ENCODE measurements at places on chromosomes 3 and 15.

DNA sequence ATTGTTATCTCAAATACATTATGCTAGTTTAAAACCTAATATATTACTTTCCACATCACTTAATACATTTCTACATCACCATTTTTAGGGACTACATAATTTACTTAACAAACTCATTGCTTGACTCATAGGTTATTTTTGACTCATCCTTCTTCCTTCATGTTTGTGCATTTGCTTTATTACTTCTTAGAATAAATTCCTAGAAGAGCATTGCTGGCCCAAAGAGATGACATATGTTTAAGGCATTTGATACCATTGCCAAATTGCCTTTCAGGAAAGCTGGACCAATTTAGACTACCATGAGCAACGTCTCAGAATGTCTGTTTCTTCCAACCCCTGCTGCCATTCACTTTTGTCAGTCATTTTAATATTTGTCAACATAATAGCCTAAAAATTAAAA is 905.8 kb downstream of the IGSF11 start:
- DNase-seq, result no peak

DNA sequence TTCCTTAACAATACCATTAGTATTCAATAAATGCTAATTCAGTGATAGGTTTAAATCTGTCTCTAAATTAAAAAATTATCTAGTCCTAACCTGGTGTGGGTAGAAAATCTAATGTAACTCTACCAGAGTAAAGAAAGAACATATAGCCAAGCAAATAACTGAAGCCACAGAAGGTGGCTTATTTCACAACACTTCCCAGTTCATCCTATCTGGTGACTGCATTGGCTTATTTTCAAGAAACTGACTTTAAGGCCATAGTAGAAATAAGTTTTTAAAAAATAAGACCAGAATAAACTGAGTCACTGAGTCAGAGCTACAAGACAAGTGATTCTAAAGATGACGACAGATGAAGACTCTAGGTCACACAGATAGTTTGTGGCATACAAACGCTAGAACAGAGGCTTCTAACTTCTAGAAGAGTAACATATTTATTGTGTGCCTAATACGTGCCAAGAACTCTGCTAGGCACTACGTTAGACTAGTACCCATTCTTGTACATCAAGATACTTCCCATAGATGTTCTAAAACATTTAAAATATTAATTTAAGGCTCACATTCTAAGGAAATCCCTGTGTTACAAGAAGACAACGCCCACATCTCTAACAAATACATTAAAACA is 25.9 kb downstream of the TMCC1 start:
- DNase-seq, result no peak

DNA sequence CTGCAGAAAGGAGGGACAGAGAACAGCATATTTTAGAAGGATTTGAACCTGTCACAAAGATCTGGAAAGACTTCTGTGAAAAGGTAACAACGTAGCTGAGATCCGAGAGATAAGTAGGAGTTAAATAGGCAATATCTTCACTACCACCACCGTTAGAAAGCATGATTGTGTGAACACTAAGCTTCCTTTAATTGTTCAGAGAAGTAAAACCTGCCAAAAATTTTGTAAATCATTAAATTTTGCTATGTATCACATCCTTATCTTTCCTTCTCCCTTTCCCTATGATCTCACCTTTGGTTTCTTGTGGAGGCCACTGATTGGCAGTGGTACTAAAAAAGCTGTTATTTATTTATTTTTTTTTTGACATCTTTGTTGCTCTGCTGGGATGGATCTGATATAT is 346.9 kb downstream of the NLGN1 start:
- DNase-seq, result no peak

DNA sequence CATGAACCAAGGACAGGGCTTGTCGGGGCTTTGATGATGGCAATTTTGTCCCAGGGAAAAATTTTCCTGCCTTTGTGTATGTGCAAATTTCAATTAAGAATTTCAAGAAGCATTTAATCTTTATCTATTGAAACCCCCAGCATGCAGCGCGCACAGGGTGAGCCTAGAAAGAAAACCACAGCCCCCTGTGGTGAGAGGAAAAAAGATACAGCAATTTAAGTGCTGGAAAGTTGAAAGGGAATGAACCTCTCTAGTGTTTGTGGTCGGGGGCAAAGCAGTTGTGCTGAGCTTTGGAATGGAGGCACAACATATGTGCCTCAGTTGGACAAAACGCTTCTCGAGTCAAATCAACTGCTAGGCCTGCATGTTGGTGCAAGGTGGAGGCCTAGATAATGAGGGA is 111.8 kb upstream of the C15orf61 start:
- DNase-seq, result no peak

DNA sequence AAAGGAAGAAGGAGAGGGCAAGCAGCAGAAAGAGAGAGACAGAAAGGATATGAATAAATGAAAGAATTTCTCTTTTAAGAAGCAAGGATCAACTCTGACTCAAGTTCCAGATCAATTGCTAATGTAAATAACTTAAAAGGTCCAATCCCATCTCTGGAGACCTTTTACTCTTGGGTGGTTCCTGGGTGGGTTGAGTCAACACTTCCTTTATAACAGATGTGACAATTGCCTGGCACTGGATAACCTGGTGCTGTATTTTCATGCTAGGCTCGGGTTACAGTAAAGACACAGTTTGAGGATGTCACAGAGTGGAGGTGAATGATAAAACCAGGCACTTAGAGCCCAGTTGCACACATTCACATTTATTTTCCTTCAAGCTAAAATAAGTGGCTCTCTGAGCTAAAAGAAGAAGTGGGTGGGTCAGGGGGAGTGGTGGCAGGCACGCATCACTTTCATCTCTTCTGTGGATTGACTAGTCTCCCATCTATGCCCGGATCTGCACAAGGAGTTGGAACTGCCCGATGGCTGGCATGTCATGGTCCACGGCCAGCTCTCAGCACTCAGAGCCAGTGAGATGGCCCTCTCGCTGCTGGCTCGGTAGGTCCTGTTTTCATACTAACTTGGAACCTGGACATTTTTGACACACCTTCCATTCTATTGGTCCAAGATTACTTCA is 465.8 kb downstream of the FOXP1 start:
- no peak for DNase-seq

GRCh38 chr3:123050666-123051065 is 16.2 kb upstream of the PDIA5 start:
- no peak for DNase-seq

GRCh38 chr15:53397041-53397616 is 362.3 kb downstream of the WDR72 start:
- DNase-seq, result no peak

DNA sequence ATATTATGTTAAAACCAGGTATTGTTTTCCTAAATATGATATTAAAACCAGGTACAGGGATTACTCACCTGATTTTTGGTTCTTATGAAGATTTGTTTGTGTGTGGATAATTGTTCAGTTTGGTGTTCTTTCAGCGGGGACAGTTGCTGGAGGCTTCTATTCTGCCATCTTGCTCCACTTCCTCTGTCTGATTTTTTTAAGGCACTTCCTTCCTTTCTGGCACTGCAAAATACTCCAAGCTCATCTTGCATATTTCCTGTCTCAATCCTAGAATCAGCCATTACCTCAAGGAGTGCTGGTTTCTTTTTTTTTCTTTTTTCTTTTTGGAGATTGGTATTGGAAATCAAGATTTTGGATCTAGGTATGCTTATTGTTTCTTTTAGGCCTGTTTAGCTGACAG is 229.9 kb downstream of the SV2B start:
- DNase-seq, result no peak

DNA sequence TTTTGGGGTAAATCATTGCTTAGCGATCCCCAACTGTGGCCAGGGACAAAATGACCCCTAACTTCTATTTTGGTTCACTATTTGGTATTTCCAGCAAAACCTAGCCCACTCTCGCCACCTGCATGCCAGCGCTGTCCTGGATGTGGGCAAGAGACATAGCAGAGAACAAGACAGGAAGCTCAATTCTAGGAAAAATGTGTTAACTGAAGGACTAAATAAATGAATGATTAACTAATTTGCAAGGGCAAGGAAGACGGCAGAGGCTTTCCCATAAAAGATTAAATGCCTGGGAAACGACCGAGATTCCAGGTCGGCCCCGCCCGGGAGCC is 408 bp downstream of the NICN1 start:
- no peak for DNase-seq

DNA sequence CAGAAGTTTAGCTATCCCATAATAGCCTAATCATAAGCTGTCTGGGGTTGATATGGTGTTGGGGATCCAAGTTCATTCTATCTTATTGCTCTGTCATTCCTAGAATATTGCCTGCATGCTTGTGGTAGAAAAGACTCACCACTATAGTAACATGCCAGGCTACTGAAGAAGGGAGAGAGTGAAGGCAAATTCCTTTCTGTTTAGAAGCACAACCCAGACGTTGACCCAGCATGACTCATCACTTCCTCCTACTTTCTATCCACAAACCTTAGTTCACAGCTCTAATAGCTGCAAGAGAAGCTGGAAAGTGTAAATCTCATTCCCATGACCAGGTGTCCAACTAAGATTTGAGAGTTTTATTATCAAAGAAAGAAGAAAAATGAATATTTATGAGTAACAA is 57.8 kb upstream of the NMD3 start:
- DNase-seq, result no peak

DNA sequence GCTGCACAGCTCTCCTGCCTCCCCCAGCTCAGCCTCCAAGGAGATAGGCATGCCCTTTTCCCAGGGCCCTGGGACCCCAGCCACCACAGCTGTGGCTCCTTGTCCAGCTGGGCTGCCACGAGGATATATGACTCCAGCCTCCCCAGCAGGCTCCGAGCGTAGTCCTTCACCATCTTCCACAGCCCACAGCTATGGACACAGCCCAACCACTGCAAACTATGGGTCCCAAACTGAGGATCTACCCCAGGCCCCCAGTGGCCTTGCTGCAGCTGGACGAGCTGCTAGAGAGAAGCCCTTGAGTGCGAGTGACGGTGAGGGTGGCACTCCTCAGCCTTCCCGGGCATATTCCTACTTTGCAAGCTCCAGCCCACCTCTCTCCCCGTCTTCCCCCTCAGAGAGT is 20.5 kb upstream of the APEH start:
- no peak for DNase-seq

- DNase-seq, result no peak
Observed at GRCh38 chr3:112973325-112974177, 1.4 kb downstream of the CD200R1 start.

DNA sequence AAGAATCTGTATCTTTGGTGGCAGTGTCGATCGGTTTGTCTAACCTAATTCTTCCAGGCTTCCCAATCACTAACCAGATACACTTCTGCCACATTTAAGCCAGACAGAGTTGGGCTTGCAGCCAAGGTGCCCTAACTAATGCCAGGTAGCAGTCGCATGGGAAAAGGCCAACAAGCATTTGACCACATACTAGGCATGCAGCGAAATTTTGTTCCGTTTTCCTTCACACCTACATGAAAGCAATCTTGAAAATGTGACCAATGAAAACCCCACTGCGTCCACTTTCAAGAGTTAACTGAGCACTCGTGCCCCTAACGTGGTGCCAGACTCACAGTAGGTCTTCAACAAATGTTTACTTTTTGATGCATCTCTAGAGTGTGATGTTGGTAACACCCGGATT is 192.2 kb upstream of the TPM1 start:
- no peak for DNase-seq

- DNase-seq, result no peak
Observed at GRCh38 chr15:26231096-26231495, 368.0 kb upstream of the ATP10A start.

DNA sequence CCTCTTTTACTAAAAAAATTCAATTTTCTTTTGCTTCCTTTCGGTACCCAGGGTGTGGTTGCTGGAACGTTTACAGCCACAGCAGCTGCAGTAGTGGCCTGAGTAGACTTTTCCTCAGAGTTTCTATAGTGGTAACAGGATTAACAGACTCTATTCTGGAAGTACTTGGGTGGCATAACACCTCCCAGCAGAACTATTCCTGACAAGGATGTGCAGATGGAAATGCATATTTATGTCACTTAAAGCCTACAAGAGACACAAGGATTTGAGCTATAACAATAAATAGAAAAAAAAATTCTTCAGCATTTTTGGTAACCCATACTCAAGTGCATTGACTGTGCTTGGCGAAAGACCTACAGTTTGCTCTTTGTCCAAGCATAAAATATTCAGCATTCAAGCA is 94.0 kb downstream of the MDFIC2 start:
- no peak for DNase-seq

DNA sequence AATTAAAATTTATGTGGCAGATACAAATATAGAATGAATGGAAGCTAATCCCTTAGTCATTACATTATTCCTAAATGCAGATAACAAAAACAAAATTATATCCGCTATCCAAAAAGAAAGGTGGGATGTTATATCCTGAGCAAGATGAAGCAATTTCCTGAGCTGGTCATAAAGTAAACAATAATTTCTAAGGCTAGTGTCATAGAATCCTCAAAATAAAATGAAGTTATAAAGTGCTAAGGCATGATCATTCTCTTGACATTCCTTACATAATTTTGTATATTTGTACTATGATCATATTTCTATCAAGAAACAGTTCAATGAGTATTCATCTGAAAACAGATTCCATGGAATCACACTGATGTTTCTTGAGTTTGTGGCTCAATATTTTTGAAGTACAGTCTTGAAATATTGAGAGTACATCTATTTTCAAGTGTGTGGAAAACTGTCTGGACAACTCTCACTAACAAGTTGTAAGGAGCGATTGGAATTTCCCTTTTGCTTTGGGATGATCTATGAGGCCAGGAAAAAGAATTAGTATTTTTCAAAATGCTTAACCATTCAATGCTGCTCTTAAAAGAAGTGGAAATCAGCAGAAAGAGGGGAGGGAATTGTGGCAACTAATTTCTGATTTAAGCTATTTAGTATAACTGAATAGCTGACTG is 92.4 kb downstream of the ABI3BP start:
- no peak for DNase-seq

GRCh38 chr3:100104817-100105413 is 9.4 kb downstream of the FILIP1L start:
- DNase-seq, result no peak
